ENCODE measurements at places on chromosomes 13 and 19.

DNA sequence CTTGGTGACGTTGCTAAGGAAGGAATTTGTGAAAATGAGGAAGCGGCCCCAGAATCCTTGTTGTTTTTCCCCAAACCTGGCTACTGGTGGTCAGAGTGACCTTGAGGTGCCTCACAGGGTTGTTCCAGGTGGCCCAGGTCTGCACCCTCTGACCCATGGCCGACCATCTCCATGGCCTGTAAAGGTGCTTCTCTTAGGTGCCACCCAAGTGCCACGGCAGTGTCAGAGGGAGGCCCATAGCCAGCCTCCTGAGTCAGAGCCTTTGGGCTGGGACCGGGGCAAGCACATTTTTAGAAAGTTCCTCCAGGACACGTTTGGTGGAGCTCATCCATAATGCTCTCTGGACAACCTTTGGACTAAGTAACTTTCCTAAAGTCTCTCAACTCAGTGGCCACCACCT, 83.9 kb upstream of the IRS2 start:
- no peak for DNase-seq

GRCh38 chr13:51805313-51805712, 1.4 kb upstream of the DHRS12 start:
- no peak for DNase-seq

GRCh38 chr13:99199541-99200431, 868 bp upstream of the UBAC2 start:
- DNase-seq = no peak

- DNase-seq = no peak
These were observed 76.9 kb upstream of the C13orf46 start for GRCh38 chr13:114050536-114051450.

GRCh38 chr13:25248071-25248470, 39.2 kb downstream of the MTMR6 start:
- DNase-seq = no peak

DNA sequence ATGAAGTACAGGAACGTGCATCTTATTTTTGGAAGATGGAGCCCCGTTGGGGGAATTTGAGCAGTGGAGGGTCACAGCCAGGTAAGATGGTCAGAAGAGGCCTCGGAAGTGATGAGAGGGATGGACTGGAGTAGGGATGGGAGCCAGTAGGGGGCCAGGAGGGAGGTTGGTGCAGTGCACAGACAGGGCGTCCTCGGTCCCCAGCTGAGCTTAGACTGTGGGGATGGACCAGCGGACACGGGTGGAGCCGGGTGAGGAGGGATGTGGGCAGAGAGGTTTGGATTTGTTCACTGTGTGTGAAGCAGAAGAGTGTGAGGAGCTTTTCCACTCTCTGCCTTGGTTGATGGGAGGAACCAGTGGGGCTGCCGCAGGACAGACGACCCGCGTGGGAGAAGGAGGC, 10.6 kb downstream of the RPS9 start:
- no peak for DNase-seq

- no peak for DNase-seq
These were observed 54.9 kb upstream of the SACS start for GRCh38 chr13:23488442-23488841.

GRCh38 chr13:79604752-79605151, 123.8 kb downstream of the NDFIP2 start:
- no peak for DNase-seq

DNA sequence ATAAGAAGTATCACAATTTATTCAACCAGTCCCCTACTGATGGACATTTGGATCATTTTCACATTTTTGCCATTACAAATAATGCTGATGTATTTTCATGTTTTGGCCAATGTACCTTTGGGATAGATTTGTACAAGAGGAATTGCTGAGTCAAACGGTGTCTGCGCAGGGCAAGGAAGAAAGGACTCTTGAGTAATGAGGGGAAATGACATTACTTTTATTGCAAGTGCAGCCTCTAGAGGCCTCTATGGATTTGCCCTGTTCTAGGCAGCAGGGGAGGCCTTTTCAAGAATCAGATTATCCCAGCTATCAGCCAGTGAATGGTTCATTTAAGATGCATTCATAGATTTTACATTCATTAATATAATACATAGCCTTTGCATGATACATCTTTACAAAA, 32.9 kb upstream of the GTF3A start:
- DNase-seq = no peak

DNA sequence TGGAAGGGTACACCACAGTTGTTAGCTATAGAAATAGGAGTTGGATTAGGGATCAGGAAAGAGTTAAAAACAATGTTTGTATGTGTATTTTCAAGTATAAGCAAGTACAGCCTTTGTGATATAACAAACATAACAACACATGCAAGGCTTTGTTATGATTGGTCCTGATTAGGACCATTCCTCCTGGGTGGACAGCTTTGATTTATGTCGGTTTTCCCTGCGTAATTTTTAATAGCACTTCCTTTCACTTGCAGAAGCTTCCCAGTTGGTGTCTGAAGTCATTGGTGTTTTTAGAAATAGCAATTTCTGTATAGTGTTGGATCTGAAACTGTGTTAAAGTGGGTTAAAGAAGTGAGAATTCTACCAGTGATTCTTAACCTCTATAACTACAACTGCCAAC, 10.0 kb downstream of the FNDC3A start:
- no peak for DNase-seq

DNA sequence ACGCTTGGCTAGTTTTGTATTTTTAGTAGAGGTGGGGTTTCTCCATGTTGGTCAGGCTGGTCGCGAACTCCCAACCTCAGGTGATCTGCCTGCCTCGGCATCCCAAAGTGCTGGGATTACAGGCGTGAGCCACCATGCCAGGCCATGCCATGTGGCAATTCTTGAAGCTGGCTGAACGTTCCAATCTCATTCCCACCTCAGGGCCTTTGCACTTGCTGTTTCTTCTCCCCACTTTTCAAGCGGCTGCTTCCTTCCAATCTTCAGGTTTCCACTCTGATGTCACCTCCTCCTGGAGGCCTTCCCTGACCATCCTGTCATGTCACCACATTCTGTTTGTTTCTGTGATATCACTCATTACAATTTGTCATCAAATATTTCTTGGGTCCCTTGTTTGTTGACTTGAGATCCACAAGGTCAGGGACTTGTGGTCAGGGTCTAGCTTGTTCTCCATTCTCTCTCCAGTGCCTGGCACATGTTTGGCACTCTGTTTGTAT, 4.2 kb downstream of the EPOR start:
- no peak for DNase-seq

DNA sequence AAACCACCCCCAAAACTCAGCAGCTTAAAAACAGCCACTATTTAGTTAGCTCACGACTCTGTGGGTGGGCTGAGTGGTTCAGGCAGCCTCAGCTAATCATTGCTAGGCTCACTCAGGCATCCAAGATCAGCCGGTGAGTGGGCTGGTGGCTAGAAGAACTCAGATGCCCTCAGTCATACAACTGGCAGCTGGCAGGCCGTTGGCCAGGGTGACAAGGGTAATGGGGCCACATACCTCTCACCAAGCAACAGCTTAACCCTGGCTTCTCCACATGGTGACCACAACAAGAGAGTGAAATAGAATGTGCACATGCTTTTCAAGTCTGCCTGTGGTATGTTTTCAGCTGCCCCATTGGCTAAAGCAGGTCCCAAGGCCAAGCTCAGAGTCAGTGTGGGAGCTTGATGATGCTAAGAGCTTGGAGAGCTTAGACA, 435.4 kb upstream of the TSHZ3 start:
- no peak for DNase-seq

Measured in fibroblast of skin of left biceps (primary cell).